Activated gamma-delta T cell treated with Interleukin-2 at 50 U/mL for 16 hours (primary cell): ENCODE measurements at places on chromosomes 6 and 20.

GRCh38 chr6:17867880-17868279 lies 119.6 kb downstream of the KIF13A start:
- DNase-seq: no peak

- no peak for DNase-seq
Observed at GRCh38 chr20:25325073-25325472, 65.6 kb downstream of the ABHD12 start.

GRCh38 chr20:36214684-36215256 lies 21.5 kb upstream of the AAR2 start:
- no peak for DNase-seq

DNA sequence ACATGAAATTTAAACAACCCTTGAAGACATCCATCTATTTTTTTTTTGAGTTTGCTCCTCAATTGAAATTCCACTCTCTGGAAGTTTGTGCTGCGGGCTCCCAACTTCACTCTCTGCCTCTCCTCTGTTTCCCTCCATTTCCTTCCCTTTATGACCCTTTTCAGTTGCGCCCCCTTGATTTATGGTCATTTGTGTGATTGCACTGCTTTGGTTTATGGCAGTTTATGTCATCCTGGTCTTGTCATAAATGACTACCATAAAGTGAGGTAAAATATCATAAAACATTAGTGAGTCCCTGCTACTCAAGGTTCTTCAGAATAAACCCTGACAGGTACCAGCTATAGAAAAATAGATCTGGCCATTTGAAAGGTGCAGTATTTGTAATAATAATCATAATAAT lies 348.3 kb upstream of the ZFP64 start:
- no peak for DNase-seq
